ENCODE measurements at places on chromosomes 5 and 9.

DNA sequence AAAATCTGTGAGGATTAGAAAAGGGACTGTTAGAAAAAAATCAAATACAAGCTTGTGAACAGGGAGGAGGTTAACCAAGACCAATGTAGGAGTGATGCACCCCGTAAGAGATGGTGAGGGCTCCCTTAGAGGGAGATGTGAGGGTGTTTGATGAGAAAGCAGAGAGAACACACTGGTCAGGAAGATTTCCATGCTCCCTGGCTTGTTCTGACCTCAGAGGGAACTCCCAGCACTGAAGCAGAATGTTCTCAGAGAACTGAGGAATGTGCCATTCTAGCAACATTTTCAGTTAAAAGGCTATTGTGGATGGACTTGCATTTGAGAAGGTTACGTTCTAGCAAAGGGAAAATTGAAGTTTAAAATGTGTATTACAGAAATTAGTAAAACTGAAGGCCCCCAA, 110.6 kb downstream of the HTR4 start:
- no peak for DNase-seq

DNA sequence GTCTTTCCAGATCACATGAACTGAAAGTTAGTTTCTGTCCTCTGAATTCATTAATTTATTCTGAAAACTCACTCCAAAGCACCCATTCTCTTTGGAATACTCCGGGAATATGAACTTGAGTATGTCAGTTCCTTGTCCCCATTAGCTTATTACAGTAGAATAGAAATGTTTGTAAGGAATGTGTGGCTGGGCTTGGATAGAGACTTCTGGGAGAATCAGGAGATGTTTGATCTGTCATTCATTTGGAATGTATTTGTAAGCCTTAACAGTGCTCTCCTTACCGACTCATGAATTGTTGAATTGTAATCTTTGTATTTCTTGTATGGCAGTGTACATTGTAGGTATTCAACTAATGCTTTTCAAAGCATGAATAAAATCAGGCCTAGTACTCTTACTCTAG, 548.4 kb downstream of the LRRC70 start:
- DNase-seq, result no peak

DNA sequence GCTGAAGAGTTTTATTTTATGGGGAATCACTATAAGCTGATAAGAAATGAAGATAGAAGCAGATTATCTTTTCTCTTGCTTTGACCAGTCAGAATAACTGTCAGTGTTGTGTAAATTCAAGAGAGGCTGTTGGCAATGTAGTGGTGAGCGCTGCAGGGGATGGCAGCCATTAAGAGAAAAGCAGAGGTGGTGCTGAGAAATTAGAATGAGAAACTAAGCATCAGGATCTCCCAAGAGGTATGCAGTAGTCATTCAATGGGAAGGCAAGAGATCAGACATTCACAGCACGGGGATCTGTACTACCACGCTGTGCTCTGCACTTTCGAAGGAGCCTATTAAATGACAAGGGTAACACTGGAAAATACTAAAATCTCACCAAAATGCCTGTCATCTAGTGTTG, 768.5 kb upstream of the ACO1 start:
- no peak for DNase-seq

DNA sequence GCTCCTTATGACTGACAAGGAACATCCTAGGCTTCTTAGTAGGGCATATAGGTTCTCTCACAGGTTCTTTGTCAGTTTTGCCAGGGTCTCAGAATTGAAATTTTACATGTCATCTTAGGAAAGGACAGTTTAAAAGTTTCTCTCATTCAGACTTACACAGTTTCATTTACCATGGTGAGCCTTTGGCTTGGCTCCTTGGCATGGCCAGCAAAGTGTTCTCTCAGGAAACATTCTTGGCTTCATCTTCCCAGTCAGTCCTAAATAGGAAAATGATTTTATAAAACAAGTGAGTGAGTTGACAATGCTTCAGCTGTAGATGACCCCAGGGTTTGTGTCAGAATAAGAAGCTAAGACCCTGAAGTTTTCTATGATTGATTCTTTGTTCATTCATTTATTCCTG, 191.6 kb downstream of the PCSK5 start:
- no peak for DNase-seq

GRCh38 chr5:158382473-158382872, 523.5 kb upstream of the CLINT1 start:
- peak; percentile 74 for DNase-seq

DNA sequence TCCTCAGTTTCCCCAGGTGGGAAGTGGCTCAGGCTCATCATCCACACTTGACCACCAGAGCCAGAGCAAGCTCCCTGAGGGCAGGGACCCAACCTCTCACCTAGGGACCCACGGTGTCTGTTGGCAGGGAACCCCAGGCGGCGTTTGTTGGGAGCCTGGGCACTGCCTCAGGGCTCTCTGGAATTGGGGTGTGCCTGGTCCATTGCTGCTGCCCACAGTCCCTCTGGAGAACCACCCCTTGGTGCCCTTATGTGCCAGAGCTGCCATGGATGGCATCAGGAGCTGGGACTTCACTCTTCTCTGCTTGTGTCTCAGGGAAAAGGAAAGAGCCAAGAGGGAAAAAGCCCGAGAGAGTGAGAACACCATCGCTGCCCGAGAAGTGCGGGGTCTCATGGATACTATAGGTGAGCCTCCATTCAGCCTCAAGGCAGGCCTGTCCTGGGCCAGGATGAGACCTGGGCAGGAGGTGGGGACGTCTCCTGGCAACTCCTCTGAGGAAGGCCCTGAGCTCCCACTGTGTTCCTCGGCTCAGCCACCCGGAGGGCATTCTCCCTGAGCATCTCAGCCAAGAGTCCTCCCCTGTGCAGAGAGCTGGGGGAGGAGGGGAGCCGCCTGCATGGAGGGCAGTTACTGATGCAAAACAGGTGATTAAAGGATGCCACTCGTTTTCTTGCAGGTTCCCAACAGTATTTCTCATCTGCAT, 4.5 kb downstream of the CCDC180 start:
- DNase-seq, result no peak

- peak; percentile 22 for DNase-seq
Measured at GRCh38 chr5:32707418-32707997, 3.6 kb upstream of the NPR3 start.

DNA sequence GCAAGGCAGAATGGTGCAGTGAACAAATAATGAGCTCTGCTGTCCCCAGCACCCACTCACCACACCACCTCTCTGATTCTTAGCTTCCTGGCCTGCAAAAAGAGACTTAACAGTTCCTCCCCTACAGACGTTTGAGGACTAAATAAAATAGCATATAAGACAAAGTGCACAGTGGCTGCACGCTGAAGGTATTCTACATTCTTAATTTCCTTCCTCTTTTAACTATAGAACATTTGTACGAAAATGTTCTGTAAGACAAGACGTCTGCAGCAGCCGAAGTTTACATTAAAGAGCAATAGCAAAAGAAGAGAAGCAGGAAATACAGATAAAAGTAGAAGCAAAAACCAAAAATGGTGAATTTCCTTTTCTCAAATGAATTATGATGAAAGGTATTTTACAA, 15.7 kb downstream of the FBN2 start:
- no peak for DNase-seq

GRCh38 chr9:515665-516064, 301.0 kb downstream of the DOCK8 start:
- no peak for DNase-seq

DNA sequence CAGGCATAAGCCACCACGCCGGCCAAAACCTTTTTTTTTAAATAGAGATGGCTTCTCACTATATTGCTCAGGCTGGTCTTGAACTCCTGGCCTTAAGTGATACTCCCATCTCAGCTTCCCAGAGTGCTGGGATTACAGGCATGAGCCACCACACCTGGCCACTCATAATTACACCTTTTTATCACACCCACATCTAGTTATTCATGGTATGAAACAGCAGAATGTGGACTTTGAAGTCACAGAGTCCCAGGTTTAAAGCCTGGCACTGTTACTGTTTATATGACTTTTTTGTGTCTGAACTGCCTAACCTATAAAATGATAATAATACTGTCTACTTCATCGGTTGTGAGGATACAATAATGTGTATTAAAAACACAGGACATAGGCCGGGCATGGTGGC, 23.1 kb downstream of the ZNF346 start:
- DNase-seq, result no peak

GRCh38 chr9:5111696-5112095, 73.7 kb downstream of the INSL6 start:
- no peak for DNase-seq

GRCh38 chr5:60370508-60370907, 329.5 kb downstream of the DEPDC1B start:
- no peak for DNase-seq

- DNase-seq, result no peak
Measured at GRCh38 chr5:59716966-59717500, 176.5 kb downstream of the PDE4D start.

- no peak for DNase-seq
Measured at GRCh38 chr5:153159616-153160015, 330.9 kb upstream of the GRIA1 start.

DNA sequence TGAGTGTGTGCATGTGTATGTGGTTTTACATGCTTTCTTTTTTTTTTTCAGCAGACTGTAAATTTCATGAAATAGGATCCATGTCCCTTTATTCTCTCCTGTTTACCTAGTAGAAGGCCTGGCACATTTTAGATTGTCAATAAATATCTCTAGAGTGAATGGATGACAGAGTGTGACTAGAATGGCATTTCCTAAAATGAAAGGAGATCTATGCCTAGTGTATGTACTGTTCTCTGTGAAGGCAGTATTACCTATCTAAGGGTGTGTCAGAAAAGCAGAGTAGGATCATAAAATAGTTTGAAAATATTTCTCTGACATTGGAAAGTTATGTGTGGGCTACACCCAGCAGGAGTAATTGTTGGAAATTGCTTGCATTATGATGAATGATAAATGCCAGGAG, 1876.0 kb upstream of the C9orf72 start:
- DNase-seq, result no peak

- DNase-seq, result no peak
Measured at GRCh38 chr9:4328723-4329122, 28.9 kb upstream of the GLIS3 start.
